ENCODE measurements at places on chromosomes 13 and 19. TPM values are rescaled to one million over a fixed set of nuclear protein-coding genes. Genes with fewer than 3 reads are reported as not detected.

Gene KLK14
- not detected for total RNA-seq

Gene SIGLEC12
- 0.18 TPM for total RNA-seq

- no peak for DNase-seq
Observed at GRCh38 chr19:41367848-41368301, 3.9 kb upstream of the B9D2 start.

GRCh38 chr19:18097993-18098890 is 664 bp downstream of the MAST3 start:
- DNase-seq: no peak

Gene SLC25A41
- 0.91 TPM for total RNA-seq
